ENCODE measurements at places on chromosomes 11 and 22.

DNA sequence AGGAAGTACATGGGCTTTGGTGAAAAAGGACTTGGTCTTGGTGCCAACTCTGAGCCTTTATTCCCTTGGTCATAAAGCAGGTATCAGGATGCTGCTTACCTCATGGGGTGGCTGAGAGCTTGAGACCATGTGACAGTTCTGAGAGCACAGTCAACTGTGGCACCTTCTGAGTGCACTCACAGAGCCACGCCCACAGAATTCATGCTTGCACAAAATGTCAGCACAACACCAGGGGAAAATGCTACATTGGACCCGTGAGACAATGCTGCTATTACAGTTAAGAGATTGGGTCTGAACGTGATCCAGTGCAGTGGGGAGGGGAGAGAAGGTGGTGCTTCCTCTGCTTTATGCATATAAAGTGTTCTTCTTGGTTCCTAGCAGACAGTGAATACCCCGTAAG is 79.5 kb upstream of the SPON1 start:
- DNase-seq, result no peak

DNA sequence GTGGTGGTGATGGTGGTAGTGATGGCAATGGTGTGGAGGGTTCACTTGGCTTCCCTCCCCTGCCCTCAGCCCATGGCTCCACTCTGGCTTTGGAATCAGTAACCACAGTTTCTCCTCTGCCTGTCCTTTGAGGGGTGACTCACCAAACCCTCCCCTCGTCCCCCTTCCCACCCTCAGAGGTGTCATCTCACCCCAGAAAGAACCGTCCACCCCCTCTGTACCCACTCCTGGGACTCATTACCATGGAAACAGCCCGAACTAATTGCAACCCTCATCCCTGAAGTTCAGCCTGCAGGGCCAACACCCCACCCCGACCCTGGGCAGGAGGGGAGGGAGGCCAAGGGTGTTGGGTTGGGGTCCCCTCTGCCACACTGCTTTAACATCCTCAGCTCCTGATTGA is 26.6 kb downstream of the PHLDB1 start:
- DNase-seq, result no peak

- no peak for DNase-seq
These were observed 60.6 kb downstream of the SGSM3 start for GRCh38 chr22:40430991-40431390.

GRCh38 chr22:47206666-47207218 is 444.3 kb downstream of the TBC1D22A start:
- no peak for DNase-seq

DNA sequence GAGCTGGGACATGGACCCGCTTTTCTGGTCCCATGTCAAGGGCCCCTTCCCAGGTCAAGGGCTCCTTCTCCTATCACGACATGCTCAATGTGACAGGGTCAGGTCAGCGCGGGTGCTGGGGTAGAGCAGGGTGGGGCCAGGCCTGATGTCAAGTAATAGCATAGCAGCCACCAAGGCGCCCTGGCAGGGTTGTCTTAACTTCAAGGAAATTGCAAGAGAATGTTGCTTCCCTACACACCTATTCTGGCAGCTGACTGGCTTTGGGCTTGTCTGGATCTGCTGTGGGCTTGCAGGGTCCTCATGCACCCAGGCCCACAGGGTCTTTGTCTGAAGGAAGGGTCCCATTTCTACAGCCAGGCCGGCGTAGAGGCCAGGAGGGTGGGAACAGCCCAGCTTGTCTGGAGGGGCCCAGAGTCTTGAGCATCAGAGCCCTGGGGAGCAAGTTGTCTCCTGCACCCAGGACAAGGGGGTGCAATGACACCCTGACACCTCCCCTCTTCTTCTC is 71.4 kb downstream of the BUD13 start:
- no peak for DNase-seq

GRCh38 chr11:89498845-89499448 is 7.8 kb upstream of the NOX4 start:
- DNase-seq, result no peak

DNA sequence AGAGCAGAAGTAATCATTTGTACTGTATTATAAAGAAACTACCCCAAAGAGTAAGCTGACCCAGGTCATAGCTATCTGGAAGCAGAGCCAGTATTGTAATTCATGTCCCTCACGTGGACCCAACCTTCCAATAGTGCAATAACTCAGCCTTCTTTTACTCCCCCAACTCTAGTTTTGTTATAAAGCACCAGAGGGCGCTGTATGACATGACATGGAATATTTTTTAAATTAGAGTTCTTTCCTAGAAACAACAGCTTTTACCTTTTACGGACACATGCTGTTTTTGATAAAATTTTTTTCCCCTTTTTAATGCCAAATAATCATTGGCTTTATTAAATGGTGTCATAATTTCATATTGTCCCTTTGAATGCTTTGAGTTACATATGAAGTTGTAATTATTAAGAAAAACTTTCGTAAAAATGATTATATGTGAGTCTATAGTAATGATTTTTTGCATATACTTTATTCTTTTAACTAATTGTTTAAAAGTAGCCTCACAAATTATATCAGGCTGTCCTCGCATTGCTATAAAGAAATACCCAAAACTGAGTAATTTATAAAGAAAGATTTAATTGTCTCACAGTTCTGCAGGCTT is 76.9 kb downstream of the DKK3 start:
- peak; percentile 2 for DNase-seq

GRCh38 chr22:48724899-48725298 is 1102.8 kb downstream of the BRD1 start:
- DNase-seq, result no peak

DNA sequence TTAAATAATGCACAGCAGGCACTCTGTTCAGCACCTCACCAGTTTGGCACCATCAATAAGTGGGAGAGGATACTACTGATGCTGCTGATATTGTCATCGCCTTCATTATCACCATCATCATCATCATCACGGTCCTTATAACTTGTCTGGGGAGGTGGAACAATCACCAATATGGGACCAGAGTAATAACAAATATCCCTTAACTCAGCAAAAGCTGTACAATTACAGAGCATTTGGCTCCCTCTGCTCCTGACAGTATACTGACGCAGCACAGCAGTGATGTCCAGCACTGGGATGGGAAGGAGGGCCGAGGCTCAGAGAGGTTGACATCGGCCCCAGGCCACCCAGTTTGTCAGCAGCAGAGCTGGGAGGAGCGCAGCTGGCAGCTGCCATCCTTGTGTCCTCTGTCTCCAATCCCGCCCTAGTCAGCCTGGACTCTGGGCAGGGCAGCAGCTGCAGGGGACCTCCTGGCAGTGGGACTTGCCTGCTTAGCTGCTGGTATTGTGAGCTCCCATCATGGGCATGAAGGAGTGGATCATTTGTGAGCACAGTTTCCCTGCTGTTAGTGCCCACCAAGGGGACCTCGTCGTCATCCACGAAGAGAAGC is 90.0 kb downstream of the DHCR7 start:
- DNase-seq, result no peak

DNA sequence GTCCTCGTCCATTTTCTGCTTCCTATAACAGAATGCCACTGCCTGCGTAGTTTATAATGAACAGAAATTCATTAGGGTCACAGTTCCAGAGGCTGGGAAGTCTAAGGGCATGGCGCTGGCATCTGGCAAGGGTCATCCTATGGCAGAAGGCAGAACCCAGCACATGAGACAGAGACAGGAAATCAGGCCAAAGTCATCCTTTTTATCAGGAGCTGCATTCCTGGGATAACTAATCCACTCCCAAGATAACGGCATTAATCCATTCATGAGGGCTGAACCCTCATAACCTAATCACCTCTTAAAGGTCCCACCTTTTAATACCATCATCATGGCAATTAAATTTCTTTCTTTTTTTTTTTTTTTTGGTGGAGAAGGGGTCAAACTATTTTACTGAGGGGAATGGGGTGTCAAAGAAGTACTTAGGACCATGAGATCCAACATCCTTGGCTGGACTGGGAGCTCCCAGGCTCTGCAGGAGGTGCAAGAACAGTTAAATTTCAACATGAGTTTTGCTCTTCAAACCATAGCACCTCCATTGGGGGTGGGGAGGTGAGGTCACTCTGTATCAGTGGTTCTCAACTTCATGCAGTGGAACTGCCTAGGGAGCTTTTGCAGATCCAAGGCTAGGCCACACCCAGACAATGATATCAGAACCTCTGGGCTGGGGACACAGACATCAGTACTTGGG is 4.4 kb downstream of the TMEM109 start:
- DNase-seq, result no peak

- no peak for DNase-seq
These were observed 103.9 kb downstream of the SEZ6L start for GRCh38 chr22:26273011-26273675.

- no peak for DNase-seq
These were observed 66.5 kb downstream of the CCDC34 start for GRCh38 chr11:27296497-27296896.

DNA sequence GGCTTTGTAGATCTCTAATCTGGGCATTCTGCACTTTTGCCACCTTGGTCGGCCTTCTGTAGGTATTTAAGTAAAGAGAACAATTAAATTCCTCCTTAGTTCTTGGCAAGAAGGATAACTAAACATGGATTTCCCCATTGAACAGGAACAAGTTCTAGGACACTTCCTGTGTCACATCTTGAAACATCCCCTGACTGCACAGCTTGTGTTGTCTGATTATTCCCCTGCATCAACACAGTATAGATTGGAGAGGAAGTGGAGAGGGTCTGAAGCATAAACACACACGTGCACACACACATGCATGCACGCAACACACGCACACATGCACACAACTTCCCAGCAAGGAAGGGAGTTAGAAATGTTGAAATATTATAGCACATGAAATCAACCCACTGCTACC is 8.6 kb downstream of the ISX start:
- DNase-seq, result no peak

DNA sequence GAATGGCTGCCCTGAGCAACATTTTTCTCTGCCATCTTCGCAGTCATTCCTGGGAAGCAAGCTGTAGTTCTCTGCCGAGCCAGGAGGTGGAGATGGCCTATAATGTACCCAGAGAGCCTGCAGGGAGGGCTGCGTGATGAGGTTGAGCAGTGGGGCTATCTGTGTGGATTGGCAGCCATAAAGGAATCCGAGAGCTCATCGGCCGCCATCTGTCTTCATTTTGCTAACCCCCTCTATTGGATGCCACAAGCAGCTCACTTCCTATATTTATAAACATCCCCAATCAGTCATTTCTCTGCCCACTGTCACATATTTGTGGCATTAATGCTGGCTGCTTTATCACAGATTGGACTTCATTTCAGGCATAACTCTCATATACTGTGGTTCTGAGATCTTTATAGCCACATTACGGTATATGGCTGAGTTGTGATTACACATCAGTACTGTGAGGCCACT is 209.5 kb downstream of the NTM start:
- DNase-seq, result no peak

DNA sequence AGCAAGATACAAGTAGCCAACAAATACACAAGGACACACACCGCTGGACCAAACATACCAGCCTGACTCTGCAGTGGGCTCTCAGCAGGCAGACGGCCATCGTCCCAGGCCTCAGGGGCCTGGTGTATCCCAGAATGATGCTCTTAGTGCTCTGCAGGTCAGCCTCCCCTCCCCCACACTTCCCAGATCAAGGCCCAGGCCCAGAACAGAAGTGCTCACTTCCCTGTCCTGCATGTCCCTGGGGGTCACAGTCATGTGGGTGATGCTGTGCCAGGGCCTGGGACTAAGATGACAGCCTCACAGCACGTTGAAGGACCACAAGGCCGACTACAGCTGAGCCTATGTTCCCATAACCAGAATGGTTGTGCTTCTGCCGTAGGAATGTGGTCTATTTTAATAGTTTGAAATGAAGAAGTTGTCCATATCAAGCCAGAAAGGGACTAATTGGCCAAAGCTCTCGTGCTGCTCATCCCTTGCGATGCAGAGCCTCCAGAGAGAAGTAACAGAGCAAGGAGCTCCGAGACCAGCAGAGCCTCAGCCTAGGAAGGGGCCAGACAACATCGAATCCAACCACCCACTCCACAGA is 48.6 kb downstream of the GAB4 start:
- no peak for DNase-seq

DNA sequence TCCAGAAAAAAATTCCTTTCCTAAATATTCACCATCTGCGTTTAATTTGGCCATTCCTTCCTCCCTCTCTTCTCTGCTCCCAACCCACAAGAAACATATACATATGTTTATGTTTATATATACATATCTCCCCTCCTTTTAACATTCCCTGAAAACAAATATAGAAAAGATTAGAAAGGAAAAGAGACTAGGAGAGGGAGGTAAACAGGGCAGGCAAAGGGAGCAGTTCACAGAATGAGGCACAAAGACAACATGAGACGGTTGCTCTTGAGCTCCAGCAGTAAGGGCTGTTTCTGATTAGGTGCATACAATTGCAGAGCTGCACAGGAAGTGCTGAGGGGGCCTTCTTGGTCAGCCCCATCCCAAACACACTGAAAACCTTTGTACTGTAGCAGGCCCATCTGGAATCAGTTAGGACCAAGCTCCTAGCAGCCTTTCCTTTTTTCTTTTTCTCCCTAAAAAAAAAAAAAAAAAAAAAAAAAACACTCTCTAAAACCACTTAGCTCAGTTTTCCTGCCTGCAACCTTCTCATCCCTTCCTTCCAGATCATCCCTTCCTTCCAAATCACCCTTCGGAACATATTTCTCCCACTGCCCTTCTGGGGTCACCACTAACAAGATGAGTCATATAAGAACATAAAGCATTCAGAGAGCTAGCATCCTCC is 57.0 kb downstream of the RBFOX2 start:
- no peak for DNase-seq

GRCh38 chr11:71301046-71301857 is 48.9 kb upstream of the SHANK2 start:
- no peak for DNase-seq

DNA sequence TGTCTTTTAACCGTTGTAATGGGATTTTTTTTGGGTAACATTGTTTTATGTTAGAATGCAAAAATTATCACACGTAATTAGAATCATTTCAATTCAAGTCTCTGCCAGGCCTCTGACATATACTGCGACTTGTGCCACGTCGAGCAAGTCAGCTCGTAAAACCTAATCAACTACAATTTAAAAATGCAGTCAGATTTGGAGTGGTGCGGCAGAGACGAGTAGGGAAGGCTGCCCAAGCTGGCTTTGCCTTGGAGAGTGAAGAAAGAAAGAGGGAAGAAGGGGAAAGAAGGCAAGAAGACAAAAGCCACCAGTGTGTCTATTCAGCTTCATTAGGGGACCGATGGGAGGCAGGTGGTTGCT is 110.7 kb downstream of the MIAT start:
- DNase-seq, result no peak

DNA sequence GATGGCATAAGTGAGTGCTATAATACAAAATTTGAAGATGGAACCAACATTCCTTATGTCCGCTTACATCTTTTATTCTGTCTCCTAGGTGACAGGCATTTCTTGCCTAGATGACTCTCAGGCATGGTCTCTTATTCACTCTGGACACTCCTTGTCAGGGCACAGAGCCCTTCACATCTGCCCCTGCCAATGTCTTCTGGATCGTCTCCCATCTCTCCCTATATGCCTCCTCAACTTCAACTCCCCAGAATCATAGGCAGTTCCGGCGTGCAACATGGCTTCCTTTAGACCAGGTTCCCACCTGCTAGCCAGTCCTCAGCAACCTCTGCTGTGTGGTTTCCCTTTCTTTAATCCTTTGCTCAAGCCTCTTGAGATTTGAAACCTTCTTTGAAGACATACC is 300.9 kb downstream of the TENM4 start:
- no peak for DNase-seq

Data from NCI-H2107 (cell line).